ENCODE measurements at places on chromosomes 1 and 21.

GRCh38 chr1:156359973-156360372, 9.0 kb upstream of the RHBG start:
- peak; percentile 74 for DNase-seq

DNA sequence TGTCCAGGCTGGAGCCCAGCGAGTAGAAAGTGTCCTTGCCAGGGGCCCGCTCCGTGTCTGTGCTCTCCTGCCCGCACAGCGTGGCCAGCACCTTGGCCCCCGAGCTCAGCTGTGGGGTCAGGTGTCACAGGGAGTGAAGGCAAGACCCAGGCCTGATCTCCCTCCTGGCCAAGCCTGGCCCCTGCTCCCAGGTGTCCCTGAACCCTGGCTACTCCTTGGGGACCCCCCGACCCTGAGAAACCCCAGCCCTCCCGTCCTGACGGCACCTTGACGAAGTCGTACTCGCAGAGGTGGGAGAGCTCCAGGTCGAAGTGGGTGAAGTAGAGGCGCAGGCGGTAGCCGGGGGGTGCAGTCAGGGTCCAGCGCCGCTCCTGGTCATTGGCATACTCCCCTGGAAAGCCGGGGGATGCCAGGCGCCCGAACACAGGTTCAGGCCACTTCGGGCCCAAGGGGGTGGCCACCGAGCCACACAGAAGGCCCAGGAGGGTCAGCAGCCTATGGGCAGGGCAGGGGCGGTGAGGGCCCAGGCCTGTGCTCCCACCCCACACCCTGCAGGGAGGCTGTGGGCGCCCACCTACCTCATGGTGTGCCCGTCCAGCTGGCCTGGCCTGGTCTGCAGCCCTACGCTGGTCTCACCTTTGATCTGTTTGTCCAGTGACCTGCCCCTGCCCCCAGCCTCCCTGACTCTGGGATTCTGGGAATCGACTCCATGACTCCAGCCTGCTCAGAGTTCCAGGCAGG, at the start of gene MASP2:
TSS of gene MASP2 (minus strand) at position 615 of the 741 bp plus-strand sequence. CDS start at position 583, 32 bp downstream.
- DNase-seq: no peak

DNA sequence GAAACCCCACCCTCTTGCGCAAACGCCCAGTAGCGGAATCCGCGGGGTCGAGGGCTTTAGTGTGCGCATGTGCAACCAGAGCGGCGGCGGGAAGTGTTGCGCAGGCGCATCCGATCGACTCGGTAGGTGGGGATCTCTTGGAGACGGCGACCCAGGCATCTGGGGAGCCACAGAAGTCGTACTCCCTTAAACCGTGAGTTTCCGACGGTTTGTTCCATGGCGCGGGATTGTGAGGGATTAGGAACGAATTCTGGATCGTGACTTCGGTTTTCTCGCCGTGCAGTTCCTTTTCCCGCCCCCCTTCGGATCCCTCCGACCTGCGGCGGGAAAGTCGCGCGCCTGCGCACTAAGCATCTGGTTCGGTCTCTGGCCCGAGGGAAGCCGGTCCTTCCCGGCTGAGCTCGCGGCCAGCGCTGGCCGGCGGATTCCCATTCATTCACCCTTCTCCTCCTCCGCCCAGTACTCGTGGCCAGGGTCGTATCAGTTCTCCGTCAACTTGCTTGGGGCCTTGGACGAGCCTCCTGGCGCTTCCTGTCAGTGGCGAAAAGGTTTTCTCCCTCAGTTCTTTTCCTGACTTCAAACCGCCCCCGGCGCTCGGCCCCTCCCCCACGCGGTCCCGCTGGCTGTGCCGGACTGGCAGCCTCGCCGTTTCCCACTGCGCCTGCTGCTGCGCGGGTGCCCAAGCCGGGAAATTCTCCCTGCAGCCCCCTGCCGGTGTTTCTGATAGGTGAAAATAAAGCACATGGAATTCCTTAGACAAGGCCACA, at the start of gene CDC7:
TSS of gene CDC7 (plus strand) at position 96 of the 767 bp plus-strand sequence. CDS start 866 bp downstream, outside the sequence.
- peak; percentile 93 for DNase-seq

GRCh38 chr1:204961765-204962419, 81.1 kb upstream of the CNTN2 start:
- DNase-seq: peak; percentile 12

- peak; percentile 12 for DNase-seq
These were observed 756 bp downstream of the RLF start for GRCh38 chr1:40161888-40162397.

GRCh38 chr1:245770156-245770555, 615.4 kb downstream of the KIF26B start:
- peak; percentile 17 for DNase-seq

- DNase-seq: peak; percentile 85
These were observed 118.3 kb downstream of the TGFB2 start for GRCh38 chr1:218463194-218464156.

- DNase-seq: no peak
These were observed 8.2 kb downstream of the NOC2L start for GRCh38 chr1:950881-951280.

DNA sequence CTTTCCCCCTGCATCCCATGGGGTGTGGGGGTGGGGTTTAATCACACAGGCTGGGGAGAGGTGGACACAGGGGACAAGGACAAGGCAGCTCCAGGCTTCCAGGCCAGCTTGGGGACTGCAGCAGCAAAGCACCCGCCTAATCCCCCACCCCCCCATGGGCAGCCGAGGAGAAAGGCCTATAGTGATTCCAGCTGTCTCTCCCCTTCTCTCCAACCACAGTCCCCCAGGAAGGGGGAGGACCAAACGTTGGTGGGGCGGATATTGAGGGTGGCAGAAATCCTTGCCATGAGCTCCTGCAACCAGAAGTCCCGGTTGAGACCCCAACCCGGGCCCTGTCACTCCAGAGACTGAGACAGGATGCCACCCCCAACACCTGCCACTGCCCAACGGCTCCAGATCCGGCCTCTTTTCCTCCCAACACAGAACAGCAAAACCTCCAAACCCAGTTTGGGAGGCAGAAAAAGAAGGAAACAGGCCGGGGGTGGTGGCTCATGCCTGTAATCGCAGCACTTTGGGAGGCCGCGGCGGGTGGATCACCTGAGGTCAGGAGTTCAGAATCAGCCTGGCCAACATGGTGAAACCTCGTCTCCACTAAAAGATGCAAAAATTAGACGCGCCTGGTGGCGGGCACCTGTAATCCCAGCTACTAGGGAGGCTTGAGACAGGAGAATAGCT, 1.7 kb downstream of the EPHA2 start:
- DNase-seq: no peak

- peak; percentile 22 for DNase-seq
These were observed 292.4 kb downstream of the GRIK1 start for GRCh38 chr21:29647353-29647781.

GRCh38 chr21:31449921-31450535, 106.0 kb upstream of the TIAM1 start:
- no peak for DNase-seq

DNA sequence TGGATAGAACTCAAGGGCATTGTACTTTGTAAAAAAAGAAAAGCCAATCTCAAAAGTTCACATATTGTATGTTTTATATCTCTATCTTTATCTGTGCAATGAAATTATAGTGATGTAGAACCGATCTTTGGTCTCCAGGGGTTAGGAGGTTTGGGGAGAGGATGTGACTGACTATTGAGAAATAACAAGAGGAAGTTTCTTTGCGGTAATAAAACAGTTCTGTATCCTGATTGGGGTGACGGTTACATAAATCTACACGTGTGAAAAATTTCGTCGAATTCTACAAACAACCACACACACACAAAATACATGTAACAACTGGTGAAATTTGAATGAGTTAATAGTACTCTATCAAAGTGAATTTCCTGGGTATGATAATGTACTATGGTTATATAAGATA, 10.6 kb upstream of the OR2T33 start:
- DNase-seq: no peak

DNA sequence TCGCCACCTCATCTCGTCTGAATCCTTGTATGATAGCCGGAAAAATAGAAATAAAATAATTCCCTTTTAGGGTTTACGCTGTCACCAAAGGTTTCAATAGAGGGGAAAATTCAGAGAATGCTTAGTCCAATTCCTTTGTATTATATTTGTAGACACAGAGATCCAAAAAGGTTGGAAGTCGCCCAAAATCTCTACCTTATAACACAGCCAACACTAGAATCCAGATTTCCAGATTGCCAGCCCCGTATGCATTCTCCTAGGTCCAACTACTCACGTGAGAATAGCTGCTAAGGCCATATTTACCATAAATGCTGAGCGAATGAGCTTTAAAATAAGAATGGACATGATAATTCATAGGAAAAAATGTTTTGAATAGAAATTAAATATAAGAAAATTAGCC, 124.5 kb downstream of the KCNK1 start:
- no peak for DNase-seq

GRCh38 chr1:39107341-39108290, 81.5 kb downstream of the NDUFS5 start:
- no peak for DNase-seq

DNA sequence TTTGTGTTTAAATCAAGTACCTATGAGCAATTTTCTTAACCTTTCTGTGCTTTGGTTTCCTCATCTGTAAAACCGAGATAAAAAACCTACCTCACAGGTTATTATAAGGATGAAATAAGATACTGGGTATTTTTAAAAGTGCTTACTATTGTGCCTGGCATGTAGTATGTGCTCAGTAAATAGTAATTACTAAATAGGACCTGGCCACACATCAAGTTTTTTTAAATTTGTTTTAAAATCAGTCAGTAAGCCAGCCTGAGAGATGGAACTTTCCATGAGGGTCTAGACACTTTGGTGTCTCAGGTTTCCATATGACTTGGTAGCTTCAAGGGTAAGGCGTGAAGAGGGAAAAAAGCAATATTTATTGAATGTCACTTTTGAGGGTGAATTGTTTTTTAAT, 7.0 kb upstream of the ATF3 start:
- no peak for DNase-seq

- DNase-seq: no peak
These were observed 63.5 kb downstream of the CCDC185 start for GRCh38 chr1:223456747-223457146.

GRCh38 chr1:75136921-75137641, 2.9 kb downstream of the LHX8 start:
- peak; percentile 7 for DNase-seq

GRCh38 chr1:161492827-161493226, 12.4 kb upstream of the FCGR2A start:
- no peak for DNase-seq

DNA sequence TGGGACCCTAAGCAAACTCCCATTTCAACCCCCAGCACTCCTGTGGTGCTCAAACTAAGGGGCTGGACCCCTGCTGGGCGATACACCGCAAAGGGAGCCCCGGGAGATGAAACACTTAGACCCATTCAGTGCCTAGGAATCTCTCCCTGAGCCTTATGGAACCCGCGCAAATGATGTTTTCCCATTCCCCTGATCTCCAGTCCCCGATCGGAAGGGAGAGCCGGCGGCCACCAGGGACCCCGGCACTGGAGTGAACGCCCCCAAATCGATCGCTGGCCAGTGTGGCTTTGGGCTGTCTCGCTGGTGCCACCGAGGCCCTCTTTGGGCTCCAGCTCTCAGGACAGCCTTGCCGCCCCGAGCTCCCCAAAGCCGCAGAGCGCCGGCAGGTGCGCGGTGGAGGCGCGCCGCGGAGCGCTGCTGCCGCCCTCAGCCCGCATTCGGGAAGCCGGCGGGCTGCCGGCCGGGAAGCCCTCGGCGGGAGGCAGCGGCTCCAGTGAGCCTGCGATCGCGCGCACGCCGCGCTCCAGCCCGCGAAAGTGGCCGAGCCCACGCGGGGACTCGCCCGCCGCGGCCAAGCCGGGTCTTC, 1.1 kb downstream of the PLXNA2 start:
- peak; percentile 14 for DNase-seq

- DNase-seq: peak; percentile 67
These were observed 59.9 kb downstream of the SYT6 start for GRCh38 chr1:114093624-114094362.

DNA sequence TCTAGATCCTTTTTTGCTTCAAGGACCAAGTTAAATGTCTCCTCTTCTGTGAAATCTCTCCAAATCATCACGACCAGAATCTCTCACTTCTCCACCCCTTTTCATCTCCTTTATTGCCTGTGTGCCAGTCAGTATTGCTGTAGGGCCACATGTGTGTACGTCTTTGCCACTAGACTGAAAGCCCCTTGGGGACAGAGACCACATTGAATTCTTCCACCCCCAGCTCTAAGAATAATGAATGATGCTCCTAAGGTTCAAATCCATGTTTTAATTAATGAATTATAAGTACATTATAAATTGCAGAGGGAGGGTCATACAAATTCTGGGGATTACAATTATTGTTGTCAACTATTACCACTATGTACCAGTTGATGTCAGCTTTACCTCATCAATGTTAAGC, 343.8 kb downstream of the USP25 start:
- DNase-seq: peak; percentile 41

Data from fibroblast of mammary gland (primary cell).